ENCODE measurements at places on chromosomes 11 and 22.

DNA sequence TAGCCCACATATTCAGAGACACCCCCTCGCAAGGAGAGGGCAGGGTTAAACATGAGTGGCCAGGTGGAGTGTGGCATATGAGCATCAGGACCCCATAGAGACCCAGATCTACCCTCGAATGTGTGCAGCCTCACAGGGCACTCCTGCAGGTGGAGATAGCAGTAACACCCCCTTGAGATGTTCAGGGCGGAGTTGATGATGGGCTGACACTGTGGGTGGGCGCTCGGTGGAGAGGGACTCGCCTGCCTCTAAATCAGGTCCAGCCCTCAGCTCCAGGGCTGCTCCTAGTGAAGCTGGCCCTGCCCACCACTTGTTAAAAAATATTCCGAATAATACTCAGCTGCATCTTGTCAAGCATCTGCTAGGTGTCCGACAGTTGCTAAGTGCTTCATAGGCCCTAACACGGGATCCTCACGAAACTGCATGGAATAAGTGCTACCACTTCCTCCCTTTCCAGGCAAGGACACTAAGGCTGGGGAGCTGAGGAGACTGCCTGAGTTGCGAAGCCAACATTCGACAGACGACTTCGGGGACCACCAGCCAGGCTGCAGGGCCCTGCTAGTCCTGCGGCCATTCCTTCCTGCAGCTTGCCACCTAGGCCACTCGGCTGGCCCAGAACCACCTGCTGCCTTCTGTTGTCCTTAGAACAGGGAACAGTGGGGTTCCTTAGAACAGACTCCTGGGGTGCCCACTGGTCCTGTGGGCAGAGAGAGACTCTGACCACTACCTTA lies 74.0 kb upstream of the WNT11 start:
- no peak for DNase-seq

GRCh38 chr11:13256216-13256615 lies 21.4 kb upstream of the BMAL1 start:
- DNase-seq: no peak

- DNase-seq: no peak
Measured at GRCh38 chr11:78759071-78759470, 184.4 kb upstream of the NARS2 start.

DNA sequence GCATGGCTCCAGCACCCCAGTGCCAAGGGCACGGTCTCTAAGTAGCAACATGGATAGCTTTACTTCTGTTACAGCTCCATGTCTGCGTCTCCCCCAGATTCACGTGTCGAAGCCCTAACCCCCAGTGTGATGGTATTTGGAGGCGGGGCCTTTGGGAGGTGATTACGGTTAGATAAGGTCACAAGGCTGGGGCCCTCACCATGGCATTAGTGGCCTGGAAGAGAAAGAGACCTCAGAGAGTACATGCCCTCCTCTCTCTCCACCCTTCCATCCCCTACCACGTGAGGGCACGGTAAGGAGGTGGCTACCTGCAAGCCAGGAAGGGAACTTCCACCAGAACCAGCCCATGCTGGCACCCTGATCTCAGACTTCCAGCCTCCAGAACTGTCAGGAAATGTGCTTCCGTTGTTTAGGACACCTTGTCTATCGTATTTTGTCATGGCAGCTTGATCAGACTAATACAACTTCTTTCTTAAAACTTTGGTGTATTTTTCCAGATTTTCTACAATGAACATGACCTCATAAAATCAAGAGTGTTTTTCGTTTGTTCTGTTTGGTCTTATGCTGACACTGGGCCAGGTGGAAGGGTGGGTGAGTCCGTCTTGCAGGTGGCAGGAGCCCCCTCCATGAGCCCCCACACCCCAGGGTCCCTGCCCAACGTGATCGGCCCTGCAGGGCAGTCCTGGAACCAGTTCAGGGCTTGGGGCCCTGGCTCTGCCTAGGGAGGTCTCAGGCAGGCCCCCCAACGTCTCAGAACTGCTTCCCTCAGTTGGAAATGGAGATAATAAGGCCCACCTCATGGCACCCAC lies 10.7 kb downstream of the RTN4R start:
- DNase-seq: no peak

GRCh38 chr22:27867953-27868731 lies 50.9 kb downstream of the PITPNB start:
- DNase-seq: no peak

DNA sequence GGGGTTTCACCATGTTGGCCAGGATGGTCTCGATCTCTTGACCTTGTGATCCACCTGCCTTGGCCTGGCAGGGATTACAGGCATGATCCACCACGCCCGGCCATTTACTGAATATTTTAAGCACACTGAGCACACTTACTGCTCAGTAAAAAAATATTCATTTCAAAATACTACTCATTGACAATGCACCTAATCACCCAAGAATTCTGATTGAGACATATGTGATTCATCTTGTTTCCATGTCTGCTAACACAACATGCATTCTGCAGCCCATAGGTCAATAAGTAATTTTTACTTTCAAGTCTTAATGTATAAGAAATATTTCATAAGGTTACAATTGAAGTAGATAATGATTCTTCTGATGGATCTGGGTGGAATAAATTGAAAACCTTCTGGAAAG lies 4.2 kb upstream of the OR52J3 start:
- no peak for DNase-seq

DNA sequence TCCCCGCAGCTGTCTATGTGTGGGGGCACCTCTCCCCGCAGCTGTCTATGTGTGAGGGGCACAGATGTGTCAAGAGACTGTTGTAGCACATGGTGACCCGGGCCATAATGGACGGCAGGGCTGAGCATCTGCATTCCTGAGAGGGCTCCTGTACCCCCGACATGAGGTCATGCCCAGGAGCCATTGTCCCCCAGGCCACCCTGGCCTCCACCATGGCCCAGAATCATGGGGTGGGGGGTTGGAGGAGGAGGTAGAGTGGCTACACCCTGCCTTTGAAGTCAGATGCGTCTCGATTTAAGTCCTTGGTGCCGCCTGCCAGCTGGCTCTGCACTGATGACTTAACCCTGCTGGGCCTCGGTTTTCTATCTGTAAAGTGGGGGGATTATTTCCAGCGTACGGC lies 49.1 kb downstream of the ARHGAP8 start:
- no peak for DNase-seq

GRCh38 chr11:5605849-5606248 lies 9.4 kb downstream of the TRIM6 start:
- DNase-seq: no peak

GRCh38 chr22:24697621-24698082 lies 76.9 kb downstream of the PIWIL3 start:
- no peak for DNase-seq

GRCh38 chr11:36218283-36218921 lies 70.8 kb downstream of the COMMD9 start:
- no peak for DNase-seq

DNA sequence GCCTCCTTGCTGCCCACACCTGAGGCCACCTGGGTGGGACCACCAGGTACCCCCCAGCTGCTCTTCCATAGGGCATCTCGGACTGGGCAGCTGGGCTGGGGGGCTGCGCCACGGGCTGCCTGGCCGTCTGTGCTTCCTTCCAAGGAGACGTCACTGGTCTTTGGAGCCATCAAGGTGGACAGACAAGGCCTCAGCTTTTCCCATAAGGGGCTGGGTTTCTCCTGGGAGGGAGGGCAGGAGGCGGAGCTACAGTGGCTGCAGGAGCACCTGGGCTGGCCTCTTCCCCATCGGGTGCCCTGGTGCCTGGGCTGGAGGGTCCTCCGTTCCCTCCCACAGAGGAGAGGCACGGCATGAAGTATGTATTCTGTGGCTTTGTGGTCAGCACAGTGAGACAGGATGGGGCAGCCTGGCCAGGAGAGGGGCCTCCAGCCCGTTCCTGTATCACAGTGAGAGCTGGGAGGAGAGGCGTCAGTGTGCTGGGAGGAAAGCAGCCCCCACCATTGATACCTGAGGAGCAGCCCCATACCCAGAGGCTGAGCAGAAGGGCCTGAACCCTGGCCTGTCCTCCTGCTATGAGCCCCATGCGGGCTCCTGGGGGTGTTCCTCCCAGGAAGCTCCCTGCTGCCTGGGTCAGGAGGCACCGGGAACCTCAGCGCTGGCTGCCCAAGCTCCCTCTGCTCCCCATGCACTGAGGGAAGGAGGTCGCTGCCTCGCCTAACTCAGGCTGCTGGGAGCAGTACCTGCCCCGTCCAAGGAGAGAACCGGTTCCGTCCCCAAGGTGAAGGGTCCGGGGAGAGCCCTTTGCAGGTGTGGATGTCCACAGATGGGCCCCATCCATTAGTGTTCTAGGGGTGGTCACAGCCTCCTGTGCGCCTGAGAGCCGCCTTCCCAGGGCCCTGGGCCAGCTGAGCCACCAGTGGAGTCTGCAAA lies 1075.0 kb downstream of the BRD1 start:
- no peak for DNase-seq

DNA sequence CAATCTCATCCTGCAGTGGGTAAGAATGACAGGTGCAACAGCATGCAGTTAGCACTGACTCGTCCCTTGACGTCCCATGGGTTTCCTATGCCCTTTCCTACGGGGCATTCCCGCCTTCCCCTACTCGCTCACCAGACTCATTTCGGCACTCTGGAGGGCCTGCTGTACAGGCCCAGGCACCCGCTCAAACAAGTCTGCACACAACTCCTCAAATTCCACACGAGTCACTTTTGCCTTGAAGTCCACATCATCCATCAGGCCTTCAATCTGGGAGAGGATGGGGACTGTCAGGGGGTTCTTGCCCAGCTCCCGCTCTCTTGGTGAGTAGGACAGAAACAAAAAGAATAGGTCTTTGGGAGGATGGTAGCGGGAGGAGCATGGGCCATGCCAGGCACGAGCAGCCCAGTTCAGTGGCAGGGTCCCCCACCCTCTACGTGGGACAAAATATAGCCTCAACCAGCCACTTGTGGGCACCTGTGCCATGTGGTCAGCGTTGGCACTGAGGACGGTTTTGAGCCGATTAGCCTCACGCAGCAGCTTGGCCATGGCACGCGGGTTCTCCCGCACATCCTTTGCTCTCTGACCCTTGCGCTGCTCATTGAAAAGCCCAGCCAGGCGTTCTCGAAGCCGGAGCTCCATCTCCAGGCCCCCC lies 4.7 kb downstream of the HYOU1 start:
- DNase-seq: no peak

GRCh38 chr22:40534379-40535188 lies 101.9 kb downstream of the MRTFA start:
- DNase-seq: no peak

Data from T1000 (cell line).